Hepatic stellate cell (primary cell): ENCODE measurements at places on chromosomes 3 and 15.

DNA sequence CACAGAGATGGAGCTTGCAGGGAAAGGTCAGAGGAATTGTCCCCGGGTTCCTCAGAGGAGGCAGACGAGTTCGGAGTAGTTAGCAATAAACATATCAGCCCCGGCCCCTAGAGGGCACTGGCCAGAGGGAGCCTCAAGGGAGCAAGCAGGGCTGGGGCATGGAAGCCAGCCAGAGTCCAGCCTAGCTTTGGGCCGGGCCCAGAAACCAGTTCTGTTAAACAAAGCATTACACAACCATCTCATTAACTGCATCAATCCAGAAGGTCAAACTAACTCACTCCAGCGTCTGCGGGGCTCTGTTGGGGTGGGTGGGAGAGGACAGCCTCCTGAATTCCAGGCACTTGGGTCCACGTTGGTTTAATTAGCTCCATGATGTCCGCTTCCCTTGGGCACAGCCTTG lies 41.0 kb upstream of the IREB2 start:
- no peak for DNase-seq

- no peak for DNase-seq
These were observed 251.6 kb upstream of the ZPLD1 start for GRCh38 chr3:102183186-102183585.

GRCh38 chr3:196057760-196058331 lies 24.0 kb downstream of the TFRC start:
- no peak for DNase-seq

DNA sequence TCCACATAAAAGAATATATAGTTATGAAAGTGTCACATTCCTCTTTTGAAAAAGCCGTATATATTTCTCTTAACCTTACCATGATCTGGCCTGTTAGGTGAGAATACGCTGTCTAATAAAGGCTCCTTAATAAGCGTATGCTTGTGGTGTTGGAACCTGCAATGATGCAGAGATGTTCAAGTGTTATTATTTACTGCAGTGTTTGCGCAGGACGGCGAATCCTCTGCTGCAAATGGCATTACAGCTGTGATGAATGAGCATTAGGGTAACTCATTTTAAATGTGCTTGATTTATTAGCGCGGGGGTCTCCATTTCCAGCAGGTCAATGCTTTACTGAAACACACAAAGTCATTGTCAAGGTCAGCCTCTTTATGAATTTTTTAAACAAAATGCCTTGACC lies 94.6 kb downstream of the CDIN1 start:
- no peak for DNase-seq

- no peak for DNase-seq
These were observed 41.4 kb upstream of the THBS1 start for GRCh38 chr15:39539466-39539865.

DNA sequence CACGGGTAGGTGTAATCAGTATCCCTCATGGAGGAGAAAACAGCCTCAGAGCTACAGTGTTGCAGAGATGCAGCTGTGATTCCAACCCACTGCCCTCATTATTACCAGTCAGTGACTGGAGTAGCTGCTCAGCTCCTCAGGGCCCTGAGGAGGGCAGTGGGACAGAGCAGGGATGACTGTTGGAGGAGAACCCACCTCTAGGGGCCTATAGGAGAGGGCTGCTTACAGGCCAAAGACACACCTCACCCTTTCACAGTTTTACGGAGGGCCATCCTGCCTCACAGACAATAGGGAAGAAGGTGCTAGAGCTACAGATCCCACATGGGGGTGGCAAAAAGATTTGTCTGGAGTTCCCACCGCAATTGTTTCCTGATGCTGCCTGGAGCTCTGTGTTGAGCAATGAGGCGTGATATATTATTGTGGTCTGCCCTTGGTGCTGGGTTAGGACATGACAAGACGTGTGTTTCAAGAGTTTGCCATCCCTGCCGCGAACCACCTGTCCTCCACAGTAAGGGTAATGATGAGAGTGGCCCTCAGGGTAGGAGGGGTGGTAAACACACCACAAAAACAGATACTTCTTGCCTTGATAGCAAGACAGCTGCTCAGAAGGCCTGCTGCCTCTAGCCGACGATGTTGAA lies 140.5 kb upstream of the TPM1 start:
- DNase-seq, result no peak

- DNase-seq, result no peak
These were observed 85.8 kb downstream of the HMG20A start for GRCh38 chr15:77506311-77507142.
